ENCODE measurements at places on chromosomes 6 and 20. TPM values are rescaled to one million over a fixed set of nuclear protein-coding genes. Genes with fewer than 3 reads are reported as not detected.

NKX2-2 gene
- not detected for polyA plus RNA-seq

DNA sequence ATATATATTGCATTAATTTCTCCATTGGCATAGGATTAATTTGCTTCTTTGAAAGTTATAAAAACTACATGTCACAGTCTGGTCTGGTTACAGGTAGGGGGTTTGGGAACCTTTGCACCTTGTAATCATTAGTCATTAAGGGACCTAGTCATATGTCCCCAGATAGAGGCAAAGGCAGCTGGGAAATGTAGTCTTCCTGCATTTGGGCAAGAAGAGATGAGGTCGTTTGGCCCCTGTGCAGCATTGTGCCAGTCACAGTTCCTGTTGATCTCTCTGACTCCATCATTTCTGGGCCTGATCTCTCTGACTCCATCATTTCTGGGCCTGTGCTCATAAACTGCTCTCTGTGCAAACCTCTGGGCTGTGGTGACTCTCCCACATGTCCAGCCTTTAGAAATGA lies 73.2 kb downstream of the BCKDHB start:
- no peak for DNase-seq

CARMIL1 gene
- polyA plus RNA-seq: 4.8 TPM

DNA sequence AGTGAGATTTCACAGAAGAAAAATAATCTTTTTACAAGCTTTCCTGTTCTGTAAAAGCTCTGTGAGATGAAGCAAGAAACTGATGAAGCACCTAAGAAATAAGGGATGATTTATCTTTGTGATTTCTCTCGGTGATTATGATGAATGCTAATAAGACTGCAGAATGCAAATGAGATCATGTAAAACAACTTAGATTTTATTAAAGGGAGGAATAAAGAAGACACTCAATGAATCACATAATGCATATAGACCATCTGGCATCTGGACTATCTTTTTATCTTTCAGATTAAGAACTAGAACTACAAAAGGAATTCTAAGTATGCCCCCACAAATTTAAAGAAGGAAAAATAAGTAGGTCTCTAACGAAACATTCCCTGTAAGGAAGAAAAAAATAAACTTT lies 361.5 kb upstream of the OPRM1 start:
- no peak for DNase-seq

- no peak for DNase-seq
These were observed 65.5 kb downstream of the SYNJ2 start for GRCh38 chr6:158047127-158047518.

All from heart left ventricle (tissue), 16 donors.